Small intestine (tissue), 16 donors: ENCODE measurements at places on chromosomes 4 and X.

DNA sequence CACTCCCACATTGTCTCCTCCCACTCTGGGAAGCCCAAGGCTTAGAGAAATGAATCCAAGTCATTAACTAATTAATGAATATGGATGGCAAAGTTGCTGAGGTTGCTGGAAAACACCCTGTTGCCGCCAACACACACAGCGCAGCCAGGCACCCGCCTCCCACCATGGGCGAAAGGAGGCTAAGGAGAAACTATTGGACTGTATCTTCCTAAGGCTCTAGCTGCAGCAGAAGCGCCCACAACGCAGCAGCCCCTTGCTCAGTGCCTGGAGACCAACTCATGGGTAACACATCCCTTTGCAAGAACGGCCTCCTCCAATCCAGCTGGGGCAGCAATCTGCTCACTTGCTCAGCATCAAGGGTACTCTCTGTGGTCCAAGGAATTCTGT is 34.2 kb downstream of the TSC22D3 start:
- DNase-seq = no peak

DNA sequence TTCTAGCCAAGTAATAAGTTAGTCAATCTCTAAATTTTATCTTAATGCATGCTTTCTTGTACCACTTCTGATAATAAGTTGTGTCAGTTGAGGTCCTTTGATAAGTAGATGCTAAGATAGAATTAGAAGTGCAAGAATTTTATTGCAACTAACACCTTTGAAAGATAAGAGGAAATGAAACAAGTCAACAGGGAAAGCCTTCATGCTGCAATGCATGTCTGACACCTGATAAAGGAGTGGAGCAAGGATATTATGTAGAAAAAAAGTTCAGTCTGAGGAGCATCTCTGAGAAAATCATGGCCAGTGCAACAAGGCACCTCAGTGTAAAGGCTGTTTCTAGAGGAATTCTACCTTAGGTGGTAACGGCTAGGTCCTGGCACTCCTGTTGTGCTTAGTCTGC is 210.7 kb upstream of the PPP1R2C start:
- no peak for DNase-seq

GRCh38 chr4:26731351-26732035 is 129.1 kb upstream of the STIM2 start:
- no peak for DNase-seq

DNA sequence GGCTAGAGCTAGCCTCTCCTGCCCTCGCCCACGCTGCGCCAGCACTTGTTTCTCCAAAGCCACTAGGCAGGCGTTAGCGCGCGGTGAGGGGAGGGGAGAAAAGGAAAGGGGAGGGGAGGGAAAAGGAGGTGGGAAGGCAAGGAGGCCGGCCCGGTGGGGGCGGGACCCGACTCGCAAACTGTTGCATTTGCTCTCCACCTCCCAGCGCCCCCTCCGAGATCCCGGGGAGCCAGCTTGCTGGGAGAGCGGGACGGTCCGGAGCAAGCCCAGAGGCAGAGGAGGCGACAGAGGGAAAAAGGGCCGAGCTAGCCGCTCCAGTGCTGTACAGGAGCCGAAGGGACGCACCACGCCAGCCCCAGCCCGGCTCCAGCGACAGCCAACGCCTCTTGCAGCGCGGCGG is at the start of gene AR:
Gene AR (plus strand): TSS at position 204 of the 400 bp plus-strand sequence. CDS start 1,126 bp downstream, outside the sequence.
- DNase-seq = no peak

GRCh38 chr4:650951-651883 is 22.9 kb downstream of the ATP5ME start:
- DNase-seq = no peak
